ENCODE measurements at places on chromosomes 1 and 21. TPM values are rescaled to one million over a fixed set of nuclear protein-coding genes. Genes with fewer than 3 reads are reported as not detected.

TTC39A gene
- polyA plus RNA-seq, result 1.2 TPM

TNFSF4 gene
- 0.98 TPM for polyA plus RNA-seq

RIIAD1 gene
- 23.5 TPM for polyA plus RNA-seq

B3GALT6 gene
- polyA plus RNA-seq, result 52.6 TPM

FAM167B gene
- polyA plus RNA-seq, result not detected
